ENCODE measurements at places on chromosomes 16 and 17. TPM values are rescaled to one million over a fixed set of nuclear protein-coding genes. Genes with fewer than 3 reads are reported as not detected.

- no peaks in the 10 kb centered on the region for H3K4me1 ChIP-seq
- no peak overlapping the region for H3K27ac ChIP-seq
- peaks cover 66% of the 10 kb centered on the region for H3K36me3 ChIP-seq
- DNase-seq: no peak
- H3K4me3 ChIP-seq: no peak overlapping the region
These were observed 14.2 kb downstream of the C16orf90 start for GRCh38 chr16:3480901-3481695.

- no peak for DNase-seq
- no peak overlapping the region for H3K27ac ChIP-seq
- H3K4me1 ChIP-seq: peaks cover 41% of the 10 kb centered on the region
- peak overlapping the region; percentile 37 for H3K4me3 ChIP-seq
- no peaks in the 10 kb centered on the region for H3K36me3 ChIP-seq
These were observed 51.3 kb upstream of the AMZ2 start for GRCh38 chr17:68196394-68197090.

GRCh38 chr16:51880776-51881175, 666.2 kb downstream of the TOX3 start:
- DNase-seq: no peak
- no peak overlapping the region for H3K27ac ChIP-seq
- H3K36me3 ChIP-seq: no peaks in the 10 kb centered on the region
- no peak overlapping the region for H3K4me3 ChIP-seq

DNA sequence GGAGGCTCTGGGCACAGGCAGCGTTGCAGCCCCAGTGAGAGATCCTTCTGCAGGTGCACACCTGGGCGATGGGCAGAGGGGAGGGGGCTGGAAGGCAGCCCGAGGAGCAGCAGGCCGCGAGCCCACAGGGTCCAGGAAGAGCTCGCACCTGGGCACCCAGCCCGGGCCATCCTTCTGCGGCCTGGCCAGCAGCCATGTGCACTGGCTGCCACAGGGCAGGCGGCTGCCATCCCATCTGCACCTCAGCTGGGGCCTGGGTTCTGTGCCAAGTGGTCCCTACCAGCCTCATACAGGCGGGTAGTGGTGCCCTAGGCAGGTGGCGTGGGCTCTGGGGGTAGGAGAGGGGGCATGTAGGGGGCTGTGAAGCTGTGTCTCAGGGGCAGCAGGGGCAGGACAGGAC, 197.2 kb downstream of the RBFOX3 start:
- peaks cover 25% of the 10 kb centered on the region for H3K27me3 ChIP-seq
- no peak overlapping the region for H3K27ac ChIP-seq
- no peaks in the 10 kb centered on the region for H3K36me3 ChIP-seq
- H3K4me3 ChIP-seq: no peak overlapping the region

The RFNG gene
- 38.5 TPM for total RNA-seq

The CPHXL2 gene
- total RNA-seq: not detected

The CTRB2 gene
- 0.78 TPM for total RNA-seq

DNA sequence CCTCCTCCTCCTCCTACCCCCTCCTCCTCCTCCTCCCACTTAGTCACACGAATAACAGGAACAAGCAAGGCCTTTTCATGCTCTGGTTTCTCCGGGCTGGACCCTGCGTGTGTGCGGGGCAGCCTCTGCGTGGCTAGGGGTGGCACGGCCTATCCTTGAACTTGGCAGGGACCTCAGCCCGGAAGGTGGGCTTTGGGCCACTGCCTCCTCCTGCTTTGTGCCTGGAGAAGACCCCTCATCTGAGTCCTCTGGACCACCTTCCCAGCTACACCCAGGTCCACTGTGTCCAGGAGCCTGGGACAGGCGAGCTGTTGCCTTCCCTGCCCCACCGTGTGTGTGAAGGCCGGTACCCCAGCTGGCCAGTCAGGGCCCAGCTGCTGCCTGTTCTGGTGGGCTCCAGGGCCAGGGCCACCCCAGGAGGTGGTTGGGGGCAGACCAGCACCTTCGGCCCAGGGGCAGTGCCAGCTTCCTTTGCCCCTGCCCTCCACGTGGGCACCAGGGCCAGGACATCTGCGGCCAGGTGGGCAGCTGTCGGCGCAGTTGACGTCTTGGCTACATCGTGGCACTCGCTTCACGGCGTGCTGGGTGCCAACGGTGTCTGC, 35.4 kb downstream of the GINS2 start:
- DNase-seq: no peak
- H3K36me3 ChIP-seq: peaks cover 65% of the 10 kb centered on the region
- H3K27me3 ChIP-seq: no peaks in the 10 kb centered on the region
- no peak overlapping the region for H3K4me3 ChIP-seq
- H3K27ac ChIP-seq: peak overlapping the region; percentile 36

GRCh38 chr17:28944862-28945741, 6.2 kb downstream of the PHF12 start:
- no peaks in the 10 kb centered on the region for H3K27me3 ChIP-seq
- no peak overlapping the region for H3K4me3 ChIP-seq
- DNase-seq: no peak

DNA sequence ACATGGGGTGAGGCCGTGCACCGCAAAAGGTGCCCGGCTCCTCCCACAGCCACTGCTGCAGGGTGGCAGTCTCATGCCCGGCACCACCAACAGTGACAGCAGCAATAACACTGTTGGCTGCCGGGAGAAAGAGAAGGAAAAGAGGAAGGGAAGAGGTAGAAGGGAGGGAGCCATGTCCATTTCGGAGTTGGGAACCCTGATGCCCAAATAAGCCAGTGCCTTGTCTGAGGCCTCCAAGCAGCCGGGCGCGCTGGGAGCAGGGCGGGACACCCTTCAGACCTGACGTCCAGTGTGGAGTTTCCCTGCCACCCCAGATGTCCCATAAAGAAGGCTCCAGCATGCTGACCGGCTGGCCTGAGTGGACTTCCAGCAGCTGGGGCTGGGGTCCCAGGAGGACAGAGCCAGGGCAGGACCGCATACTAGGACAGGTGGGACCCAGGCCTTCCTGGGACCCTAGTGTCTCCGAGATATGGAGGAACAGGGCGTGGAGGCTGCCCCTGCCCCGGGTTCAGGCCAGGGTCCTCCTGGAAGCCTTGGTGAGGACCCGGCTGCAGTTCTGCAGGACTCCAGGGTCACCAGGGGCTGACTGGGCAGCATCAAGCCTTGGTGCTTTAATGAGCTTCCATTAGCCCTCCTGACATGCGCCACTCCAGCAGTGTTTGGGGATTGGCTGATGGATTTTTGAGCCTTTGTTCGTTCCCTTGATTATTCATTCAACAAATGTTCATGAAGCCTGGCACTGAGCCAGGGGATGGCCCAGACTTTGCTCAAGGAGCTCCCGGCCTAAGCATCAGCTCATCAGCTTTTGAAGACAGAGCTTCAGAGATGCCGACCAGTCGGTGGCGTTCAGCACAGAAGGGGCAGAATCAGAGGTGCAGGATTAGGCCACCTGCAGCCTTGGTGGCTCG, 223.6 kb upstream of the CIBAR2 start:
- no peak overlapping the region for H3K4me3 ChIP-seq
- H3K27ac ChIP-seq: no peak overlapping the region
- H3K27me3 ChIP-seq: no peaks in the 10 kb centered on the region
- H3K4me1 ChIP-seq: peaks cover 1% of the 10 kb centered on the region

GRCh38 chr17:2023692-2024571, 1.2 kb downstream of the RTN4RL1 start:
- peak overlapping the region; percentile 58 for H3K4me3 ChIP-seq
- no peaks in the 10 kb centered on the region for H3K36me3 ChIP-seq
- H3K27me3 ChIP-seq: peaks cover 46% of the 10 kb centered on the region
- DNase-seq: peak; percentile 84
- H3K27ac ChIP-seq: peak overlapping the region; percentile 51
- H3K4me1 ChIP-seq: peaks cover 34% of the 10 kb centered on the region

DNA sequence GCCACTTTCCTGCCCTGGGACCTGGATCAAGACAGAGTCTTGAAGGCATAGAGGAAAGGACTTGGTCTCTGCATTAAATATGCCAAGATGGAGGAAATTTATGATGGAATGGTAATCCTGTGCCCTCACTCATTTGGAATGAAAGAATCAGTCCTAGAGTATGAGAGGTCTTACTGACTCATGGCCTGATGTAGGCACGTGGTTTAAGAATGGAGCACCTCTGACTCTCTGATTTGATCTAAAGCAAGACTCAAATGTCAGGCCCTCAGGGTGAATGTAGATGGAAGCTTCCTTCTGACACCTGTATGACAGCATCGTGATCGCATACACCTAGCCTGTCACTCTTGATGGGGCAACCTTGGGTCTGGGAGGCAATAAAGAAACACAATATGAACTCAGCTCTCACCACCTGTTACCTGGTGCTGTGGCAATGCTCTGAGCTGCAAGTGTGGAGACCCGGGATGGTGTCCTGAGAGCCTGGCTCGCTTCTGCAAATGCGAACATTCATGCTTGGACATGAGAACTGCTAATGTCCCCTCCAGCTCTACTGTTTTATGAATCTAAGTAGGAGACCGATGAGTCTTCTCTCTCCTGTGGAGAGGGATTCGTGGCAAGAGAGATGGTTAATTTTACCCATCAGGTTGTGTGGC, 229.9 kb downstream of the ABCC12 start:
- no peak overlapping the region for H3K27ac ChIP-seq
- no peak for DNase-seq
- no peaks in the 10 kb centered on the region for H3K36me3 ChIP-seq
- no peaks in the 10 kb centered on the region for H3K4me1 ChIP-seq
- H3K4me3 ChIP-seq: no peak overlapping the region

The MMP28 gene
- 55.6 TPM for total RNA-seq

- H3K4me1 ChIP-seq: peaks cover 49% of the 10 kb centered on the region
- H3K4me3 ChIP-seq: peak overlapping the region; percentile 64
- peak overlapping the region; percentile 81 for H3K27ac ChIP-seq
- DNase-seq: peak; percentile 85
These were observed 290 bp downstream of the TLCD1 start for GRCh38 chr17:28725660-28726225.

- no peaks in the 10 kb centered on the region for H3K36me3 ChIP-seq
- no peak for DNase-seq
- no peak overlapping the region for H3K4me3 ChIP-seq
- no peak overlapping the region for H3K27ac ChIP-seq
- H3K27me3 ChIP-seq: peaks cover 52% of the 10 kb centered on the region
These were observed 91.0 kb upstream of the CBX4 start for GRCh38 chr17:79930062-79930876.

The HSD17B2 gene
- total RNA-seq: 3.1 TPM

DNA sequence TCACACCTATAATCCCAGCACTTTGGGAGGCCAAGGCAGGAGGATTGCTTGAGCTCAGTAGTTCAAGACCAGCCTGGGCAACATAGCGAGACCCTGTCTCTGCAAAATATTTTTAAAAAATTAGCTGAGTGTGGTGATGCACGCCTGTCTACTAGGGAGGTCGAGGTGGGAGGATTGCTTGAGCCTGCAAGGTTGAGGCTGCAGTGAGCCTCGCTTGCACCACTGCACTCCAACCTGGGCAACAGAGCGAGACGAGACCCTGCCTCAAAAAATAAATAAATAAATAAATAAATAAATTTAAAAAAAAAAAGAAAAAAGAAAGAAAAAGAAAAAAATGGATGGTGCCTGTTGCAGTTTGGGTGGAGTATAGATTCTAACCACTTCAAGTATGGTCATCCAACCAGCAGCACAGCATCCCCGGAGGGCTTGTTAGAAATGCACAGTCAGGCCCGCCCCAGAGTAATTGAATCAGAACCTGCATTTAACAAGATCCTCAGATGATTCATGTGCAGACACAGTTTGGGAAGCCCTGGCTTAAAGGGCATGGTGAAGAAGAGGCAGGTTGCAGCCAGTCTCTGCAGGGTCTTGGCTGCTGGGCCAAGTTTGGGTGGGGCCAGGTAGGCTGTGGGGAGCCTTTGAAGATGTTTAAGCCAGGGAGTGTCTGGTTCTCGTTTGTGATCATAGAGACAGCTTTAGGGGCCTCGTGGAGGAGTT, 40.8 kb downstream of the MRC2 start:
- no peak overlapping the region for H3K27ac ChIP-seq
- H3K36me3 ChIP-seq: peaks cover 18% of the 10 kb centered on the region
- H3K4me1 ChIP-seq: no peaks in the 10 kb centered on the region
- peak; percentile 35 for DNase-seq
- H3K4me3 ChIP-seq: no peak overlapping the region
- no peaks in the 10 kb centered on the region for H3K27me3 ChIP-seq

The NKD1 gene
- 47.2 TPM for total RNA-seq

DNA sequence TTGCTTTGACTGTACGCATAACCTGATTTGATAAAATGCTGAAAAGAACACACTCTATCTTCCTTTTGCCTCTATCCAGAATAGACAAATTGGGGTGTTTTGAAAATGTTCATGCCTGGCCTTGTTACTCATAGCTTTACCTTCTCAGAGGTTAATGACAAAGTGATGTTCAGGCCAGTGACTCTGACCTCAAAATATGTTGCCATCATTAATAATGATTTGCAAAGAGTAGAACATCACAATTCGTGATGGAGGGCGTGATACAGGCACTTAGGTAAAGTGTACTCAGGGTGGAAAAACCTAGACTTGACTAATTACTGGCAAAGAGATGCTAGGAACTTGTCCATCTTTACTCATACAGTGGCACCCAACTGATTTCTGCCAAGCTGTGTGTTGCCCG, 656.6 kb upstream of the SOX9 start:
- no peaks in the 10 kb centered on the region for H3K36me3 ChIP-seq
- H3K27me3 ChIP-seq: no peaks in the 10 kb centered on the region
- DNase-seq: no peak

The MLLT6 gene
- 133 TPM for total RNA-seq

The CACNG1 gene
- total RNA-seq: not detected

The TRIM47 gene
- total RNA-seq: 31.0 TPM

The BLTP2 gene
- total RNA-seq: 145 TPM

The CHD9NB gene
- 1.1 TPM for total RNA-seq

DNA sequence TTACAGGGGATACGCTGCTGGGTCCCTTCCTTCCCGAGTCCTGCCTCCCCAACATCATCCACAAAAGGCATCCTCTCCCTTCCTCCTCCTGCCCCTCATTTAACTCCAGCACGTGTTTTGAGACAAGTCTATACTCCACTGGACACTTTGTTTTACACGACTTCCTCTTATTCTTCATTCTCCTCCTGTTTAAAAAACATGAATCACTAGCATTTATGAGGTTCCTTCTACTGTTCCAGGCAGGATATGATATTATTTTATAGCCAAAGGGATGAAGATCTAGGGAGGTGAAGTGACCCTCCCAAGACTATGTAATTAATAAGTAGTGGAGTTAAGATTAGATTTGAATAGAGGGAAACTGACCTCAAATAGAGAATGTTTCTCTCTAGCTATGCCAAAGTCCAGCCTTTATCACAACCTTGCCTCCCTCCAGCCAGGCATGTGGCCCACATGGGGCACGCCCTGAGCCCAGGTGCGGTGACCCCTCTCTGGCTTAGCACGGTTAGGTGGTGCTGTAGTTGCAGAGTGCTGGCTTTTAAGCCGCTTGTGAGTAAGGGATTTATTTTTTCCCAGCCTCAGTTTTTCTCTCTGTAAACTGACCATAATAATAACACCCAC, 1.3 kb upstream of the HSD17B2 start:
- no peak overlapping the region for H3K27ac ChIP-seq
- H3K4me1 ChIP-seq: peaks cover 9% of the 10 kb centered on the region
- no peaks in the 10 kb centered on the region for H3K27me3 ChIP-seq
- H3K4me3 ChIP-seq: no peak overlapping the region
- no peaks in the 10 kb centered on the region for H3K36me3 ChIP-seq

GRCh38 chr16:9225527-9226316, 134.3 kb downstream of the HAPSTR1 start:
- no peaks in the 10 kb centered on the region for H3K4me1 ChIP-seq
- no peak for DNase-seq
- peaks cover 5% of the 10 kb centered on the region for H3K27me3 ChIP-seq
- no peaks in the 10 kb centered on the region for H3K36me3 ChIP-seq
- no peak overlapping the region for H3K27ac ChIP-seq

GRCh38 chr16:49466529-49466831, 92.9 kb downstream of the C16orf78 start:
- no peak overlapping the region for H3K4me3 ChIP-seq
- no peak for DNase-seq
- no peaks in the 10 kb centered on the region for H3K4me1 ChIP-seq
- no peak overlapping the region for H3K27ac ChIP-seq

All from upper lobe of right lung (tissue), 1 donor.